ENCODE measurements at places on chromosomes 6 and 20.

DNA sequence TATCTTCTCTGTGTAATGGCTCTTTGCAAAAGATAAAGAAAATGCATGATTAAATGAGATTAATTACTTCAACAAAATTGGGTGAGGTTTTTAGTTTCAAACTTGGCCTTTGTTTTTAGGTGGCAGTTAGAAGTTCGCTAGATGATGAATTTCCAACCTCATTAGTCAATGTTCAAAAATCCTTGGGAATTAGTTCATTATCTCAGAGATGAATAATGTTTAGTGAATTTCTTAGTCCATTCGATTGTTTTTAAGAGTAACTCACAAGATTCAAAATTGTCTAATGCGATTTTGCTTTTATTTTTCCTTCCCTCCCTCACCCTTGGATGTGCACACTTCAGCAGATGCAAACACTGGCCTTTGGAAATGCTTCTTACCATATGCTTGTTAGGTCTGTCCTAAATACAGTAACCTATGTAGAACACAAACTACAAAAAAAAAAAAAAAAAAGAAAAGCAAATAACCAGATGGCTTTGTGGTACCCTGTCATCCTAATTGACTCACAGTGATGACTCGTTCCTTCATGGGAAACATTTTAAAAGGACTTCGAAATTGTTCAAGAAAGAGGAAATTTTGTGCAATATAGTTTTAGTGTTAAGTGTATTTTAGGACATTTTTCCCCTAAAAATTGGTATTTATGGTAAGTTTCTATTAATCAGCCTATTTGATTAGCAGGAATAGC is 66.7 kb downstream of the FAM229B start:
- no peak for DNase-seq

GRCh38 chr6:164825386-164825785 is 484.0 kb downstream of the C6orf118 start:
- no peak for DNase-seq

DNA sequence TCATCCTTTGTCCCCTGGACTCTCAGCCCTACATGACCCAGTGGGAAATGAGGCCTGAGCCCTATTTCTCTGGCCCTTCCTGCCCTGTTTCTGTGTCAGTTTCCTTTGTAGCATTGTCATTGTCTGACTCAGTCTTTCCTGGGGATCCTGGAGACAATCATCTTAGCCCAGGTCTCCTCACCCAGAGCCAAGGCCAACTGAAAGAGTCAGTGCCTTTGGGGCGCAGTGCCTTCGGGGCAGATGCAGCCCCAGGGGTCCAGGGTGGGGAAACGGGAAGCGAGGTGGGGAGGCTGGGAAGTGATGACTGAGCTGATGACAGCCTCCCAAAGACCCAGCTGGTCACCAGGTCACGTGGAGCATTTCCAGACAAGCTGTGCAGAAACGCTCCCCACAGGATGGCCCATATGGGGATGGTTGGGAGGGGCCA is 93.3 kb upstream of the SULF2 start:
- DNase-seq = no peak

DNA sequence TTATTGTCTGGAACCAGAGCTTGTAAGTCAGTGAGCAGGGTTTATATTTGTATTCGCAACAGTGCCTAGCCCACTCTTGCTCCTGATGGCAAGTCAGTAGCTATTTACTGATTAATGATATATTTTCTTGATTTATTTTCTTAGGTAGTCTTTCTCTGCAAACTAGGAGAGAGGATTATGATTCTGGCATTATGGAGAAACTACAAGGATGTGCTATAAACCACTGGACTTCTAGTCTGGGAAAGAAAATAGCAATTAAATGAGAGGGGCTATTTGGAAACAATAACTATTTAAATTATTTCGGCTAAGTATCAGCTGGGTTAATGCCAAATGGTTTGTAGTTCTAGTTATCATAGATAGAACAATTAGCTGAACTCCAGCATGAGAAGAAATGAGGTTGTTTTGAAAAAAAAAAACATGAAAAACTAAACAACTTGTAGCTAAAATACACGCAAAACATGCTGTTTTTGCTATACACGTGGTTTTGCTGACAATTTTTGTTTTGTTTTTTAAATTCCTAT is 304.9 kb upstream of the TCF21 start:
- DNase-seq = no peak

GRCh38 chr6:122640366-122640765 is 30.2 kb downstream of the PKIB start:
- no peak for DNase-seq

GRCh38 chr20:8880085-8880853 is 188.6 kb upstream of the PLCB4 start:
- DNase-seq = no peak

GRCh38 chr6:2133716-2134310 is 111.6 kb downstream of the GMDS start:
- DNase-seq = no peak

- no peak for DNase-seq
Observed at GRCh38 chr6:5706124-5707033, 300.3 kb downstream of the NRN1 start.

GRCh38 chr6:55674672-55675071 is 95.7 kb upstream of the HMGCLL1 start:
- no peak for DNase-seq

DNA sequence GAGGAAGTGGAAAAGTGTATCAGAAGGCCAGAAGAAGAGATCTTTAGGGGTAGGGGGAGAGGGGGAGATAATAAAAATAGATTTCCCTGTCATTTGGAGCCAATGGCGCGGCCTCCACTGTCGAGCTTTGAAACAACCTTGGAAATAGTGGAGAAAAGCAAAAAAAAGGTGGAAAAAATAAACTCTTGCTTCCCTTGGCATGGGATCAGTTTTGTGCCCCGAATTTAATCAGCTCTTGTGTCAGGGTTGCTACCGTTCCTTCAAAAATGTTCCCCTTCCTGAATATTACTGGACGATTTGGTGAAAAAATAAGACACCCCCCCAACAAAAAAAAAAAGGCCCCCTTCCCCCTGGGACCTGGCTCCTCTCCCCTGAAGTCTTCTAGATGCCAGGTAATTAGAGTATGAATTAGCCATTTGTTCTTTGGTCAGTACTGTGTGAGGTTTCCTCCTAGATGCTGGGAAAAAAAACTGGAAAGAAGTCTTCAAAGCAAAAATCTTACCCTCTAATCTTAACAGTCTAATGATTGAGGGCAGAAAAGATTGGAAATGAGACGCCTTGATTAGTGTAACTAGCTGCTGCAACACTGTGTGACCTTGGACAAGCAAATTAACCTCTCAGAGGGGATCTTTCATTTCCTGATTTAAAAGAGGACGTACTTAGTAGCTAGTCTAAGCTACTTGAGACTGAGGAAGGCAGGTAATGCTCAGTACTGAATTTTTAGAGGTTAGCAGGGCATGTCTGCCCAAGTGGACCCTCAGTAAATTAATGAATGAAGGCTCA is 872 bp upstream of the RBM39 start:
- peak; percentile 11 for DNase-seq

DNA sequence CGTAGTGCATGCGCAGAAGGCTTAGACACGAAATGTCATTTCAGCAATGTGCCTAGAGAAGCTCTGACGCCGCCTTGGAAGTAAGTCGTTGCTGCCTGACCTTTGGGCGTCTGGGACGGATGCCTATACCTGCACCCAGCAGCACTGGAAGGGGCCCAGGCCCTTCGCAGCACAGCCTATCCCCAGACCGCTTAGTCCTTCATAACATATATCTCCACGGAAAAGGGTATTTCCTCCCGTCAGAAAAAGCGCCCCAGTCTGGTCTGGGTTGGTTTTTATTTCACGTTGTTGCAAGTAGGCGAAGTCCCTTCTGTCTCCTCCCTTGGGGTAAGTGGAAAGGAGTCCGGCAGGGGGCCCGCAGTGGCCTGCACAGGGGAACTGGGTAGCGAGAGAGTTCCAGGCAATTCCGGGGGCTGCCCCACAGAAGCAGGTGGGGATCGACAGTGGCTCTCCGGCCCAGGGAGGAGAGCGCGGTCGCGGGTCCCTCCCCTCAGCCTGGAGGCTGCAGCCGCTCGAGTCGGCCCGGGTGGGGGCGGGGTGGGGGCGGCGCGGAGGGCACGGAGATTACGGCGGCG is 559 bp upstream of the EYA4 start:
- DNase-seq = no peak

Measured in SHP77 treated with DMSO at 0.1 percent for 48 hours (cell line).